ENCODE measurements at places on chromosomes 4 and X. TPM values are rescaled to one million over a fixed set of nuclear protein-coding genes. Genes with fewer than 3 reads are reported as not detected.
A peak's percentile ranks its signal among the peaks of the same experiment; 100 is the strongest.

ARHGAP4 gene
- 6.8 TPM for total RNA-seq

- peak; percentile 22 for DNase-seq
Measured at GRCh38 chrX:54920610-54921426, at the start of gene TRO. Gene TRO, plus strand, starts transcription at chrX:54920824. Its CDS starts 1,423 bp downstream, at chrX:54922247.

DNA sequence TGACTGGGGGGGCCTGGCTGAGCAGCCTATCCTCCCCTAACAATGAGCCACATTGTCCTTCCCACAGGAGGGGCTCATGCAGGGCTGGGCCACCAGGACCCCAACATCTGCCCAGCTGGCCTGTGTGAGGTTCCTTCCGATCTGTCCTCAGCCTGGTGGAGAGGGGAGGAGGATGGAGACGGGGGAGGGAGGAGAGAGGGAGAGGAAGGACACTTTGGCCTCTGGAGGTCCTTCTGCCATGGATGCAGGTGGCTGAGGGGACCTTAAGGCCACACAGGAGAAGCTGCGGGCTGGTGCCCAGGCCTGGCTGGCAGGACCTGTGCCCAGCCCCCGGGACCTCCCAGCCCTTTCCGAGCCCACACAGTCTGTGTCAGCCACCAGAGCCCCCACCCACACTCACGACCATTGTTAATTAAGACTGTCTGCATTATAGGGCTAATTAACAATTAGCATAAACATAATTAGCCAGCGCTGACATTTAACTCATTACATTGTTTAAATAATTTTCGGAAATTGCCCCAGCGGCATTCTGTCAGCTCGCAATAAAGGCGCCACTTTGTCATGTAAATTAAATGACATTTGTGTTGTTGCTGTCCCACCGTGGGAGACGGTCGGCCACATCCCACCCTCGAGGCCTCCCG lies 53.0 kb upstream of the NKX1-1 start:
- no peak for DNase-seq

GRCh38 chrX:133859860-133860259 lies 125.5 kb downstream of the GPC3 start:
- DNase-seq: peak; percentile 21

- DNase-seq: peak; percentile 17
Measured at GRCh38 chr4:137359691-137360315, 172.5 kb downstream of the PCDH18 start.

SLC25A43 gene
- 13.1 TPM for total RNA-seq

DNA sequence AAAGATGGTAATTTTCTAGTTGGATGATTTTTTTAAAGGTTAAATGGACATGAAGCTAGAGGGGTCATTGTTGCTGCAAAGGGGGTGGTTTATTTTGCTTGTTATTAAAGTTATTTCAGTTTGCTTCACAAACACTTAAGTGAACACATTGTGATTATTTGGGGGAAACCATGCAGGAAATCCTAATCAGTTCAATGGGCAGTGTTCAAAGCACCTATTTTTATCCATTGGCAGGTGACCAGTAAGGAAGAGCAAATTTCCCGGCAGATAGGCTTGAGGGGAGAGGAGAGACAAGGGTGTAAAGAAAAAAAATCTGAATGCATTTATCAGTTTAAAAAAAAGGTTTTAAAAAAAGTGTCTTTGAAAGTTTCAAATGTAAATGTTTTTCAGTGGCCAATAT lies 17.6 kb downstream of the GPR174 start:
- DNase-seq: no peak

MAGEA2B gene
- not detected for total RNA-seq
